Smooth muscle cell of the coronary artery (primary cell): ENCODE measurements at places on chromosomes 11 and 22. TPM values are rescaled to one million over a fixed set of nuclear protein-coding genes. Genes with fewer than 3 reads are reported as not detected.

CLMP gene
- total RNA-seq, result 47.2 and 90.8 TPM in 2 replicates

C11orf16 gene
- not detected in 2 replicates for total RNA-seq

TMEM191B gene
- total RNA-seq, result 0.60 TPM in 1 of 2 replicates, not detected in the other

DEFB131B gene
- total RNA-seq, result not detected in 2 replicates

ABTB2 gene
- total RNA-seq, result 0.70 and 4.4 TPM in 2 replicates

UPK3A gene
- total RNA-seq, result not detected in 2 replicates

CRYBB2 gene
- total RNA-seq, result not detected in 2 replicates

HYOU1 gene
- 73.9 and 160 TPM in 2 replicates for total RNA-seq

FAM118B gene
- total RNA-seq, result 10.2 and 15.2 TPM in 2 replicates
